ENCODE measurements at places on chromosomes 16 and 17. TPM values are rescaled to one million over a fixed set of nuclear protein-coding genes. Genes with fewer than 3 reads are reported as not detected.

The GALR2 gene
- not detected for total RNA-seq

The TMC5 gene
- 0.14 TPM for total RNA-seq

The ULK2 gene
- total RNA-seq: 13.8 TPM

The KRTAP4-7 gene
- total RNA-seq: not detected

The GJC1 gene
- 35.2 TPM for total RNA-seq

The CDRT15 gene
- total RNA-seq: not detected

The NT5M gene
- 6.1 TPM for total RNA-seq

The FNDC8 gene
- not detected for total RNA-seq

The AARS1 gene
- 64.8 TPM for total RNA-seq

The ZNF23 gene
- 7.6 TPM for total RNA-seq

The GAA gene
- total RNA-seq: 45.6 TPM

The MYH11 gene
- 128 TPM for total RNA-seq

The HOXB3 gene
- total RNA-seq: 2.3 TPM

The UMOD gene
- not detected for total RNA-seq

The CLEC18B gene
- total RNA-seq: not detected

The ADAT1 gene
- 24.0 TPM for total RNA-seq

The VPS9D1 gene
- 16.3 TPM for total RNA-seq

The ICAM2 gene
- total RNA-seq: 17.6 TPM

The EPOP gene
- 2.1 TPM for total RNA-seq

The CCL16 gene
- total RNA-seq: not detected

The RNF112 gene
- total RNA-seq: 6.3 TPM

The PRCD gene
- 6.1 TPM for total RNA-seq

The SLFN14 gene
- total RNA-seq: not detected

The TEX14 gene
- total RNA-seq: 0.57 TPM

The CA10 gene
- total RNA-seq: not detected

The GUCY2D gene
- 0.31 TPM for total RNA-seq
